Osteocyte (in vitro differentiated cells): ENCODE measurements at places on chromosomes 1 and 21. TPM values are rescaled to one million over a fixed set of nuclear protein-coding genes. Genes with fewer than 3 reads are reported as not detected.

DNA sequence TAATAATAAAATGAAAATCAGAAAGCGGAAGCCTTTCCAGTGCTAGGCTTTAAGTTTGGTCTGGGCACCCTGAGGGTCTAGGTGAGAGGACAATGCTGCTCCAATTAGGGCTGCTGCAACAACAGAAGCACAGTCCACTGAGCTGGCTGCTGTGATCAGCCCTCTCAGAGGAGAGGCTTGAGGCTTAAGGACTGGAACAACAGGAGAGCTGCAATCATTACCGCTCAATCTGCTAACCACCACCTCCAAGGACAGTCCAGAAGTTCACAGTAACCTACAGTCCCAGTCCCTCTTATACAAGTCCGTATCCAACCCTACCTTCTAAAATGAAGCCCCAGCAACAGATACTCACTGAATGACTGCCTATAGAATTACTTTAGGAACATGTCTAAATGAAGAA is 62.1 kb downstream of the USP24 start:
- H3K27me3 ChIP-seq: no peaks in the 10 kb centered on the region
- DNase-seq: no peak
- H3K36me3 ChIP-seq: peaks cover 44% of the 10 kb centered on the region

- no peaks in the 10 kb centered on the region for H3K36me3 ChIP-seq
- no peak overlapping the region for H3K4me3 ChIP-seq
- H3K27me3 ChIP-seq: peaks cover 23% of the 10 kb centered on the region
- H3K27ac ChIP-seq: no peak overlapping the region
These were observed 76.6 kb upstream of the NRIP1 start for GRCh38 chr21:15141261-15141970.

- no peak overlapping the region for H3K4me3 ChIP-seq
- H3K4me1 ChIP-seq: peaks cover 62% of the 10 kb centered on the region
- peak overlapping the region; percentile 25 for H3K27ac ChIP-seq
These were observed 18.9 kb downstream of the SGIP1 start for GRCh38 chr1:66552829-66553228.

DNA sequence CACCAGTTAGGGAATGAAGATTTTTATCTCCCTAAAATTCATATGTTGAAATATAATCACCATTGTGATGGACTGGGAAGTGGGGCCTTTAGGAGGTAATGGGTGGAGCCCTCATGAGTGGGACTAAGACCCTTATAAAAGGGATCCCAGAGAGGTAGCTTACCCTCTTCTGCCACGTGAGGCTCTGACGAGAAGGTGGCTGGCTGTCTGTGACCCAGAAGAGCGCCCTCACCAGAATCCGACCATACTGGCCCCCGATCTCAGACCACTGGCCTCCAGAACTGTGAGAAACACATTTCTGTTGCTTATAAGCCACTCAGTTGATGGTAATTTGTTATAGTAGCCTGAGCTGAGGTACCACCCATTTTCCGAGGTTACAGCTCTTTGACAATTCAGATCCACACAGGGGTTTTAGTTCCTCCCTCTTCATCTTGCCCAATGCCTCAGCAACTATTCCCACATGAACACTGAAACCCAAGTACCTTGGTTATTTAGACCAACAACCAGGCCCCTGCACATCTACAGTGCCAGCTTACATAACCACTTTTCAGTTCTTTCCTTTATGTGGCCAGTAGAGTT is 27.6 kb upstream of the HUNK start:
- H3K36me3 ChIP-seq: no peaks in the 10 kb centered on the region
- H3K27me3 ChIP-seq: peaks cover 16% of the 10 kb centered on the region
- H3K4me3 ChIP-seq: no peak overlapping the region
- H3K4me1 ChIP-seq: no peaks in the 10 kb centered on the region
- no peak for DNase-seq
- no peak overlapping the region for H3K27ac ChIP-seq

The DMBX1 gene
- total RNA-seq: not detected in 2 replicates

The SMCP gene
- not detected in 2 replicates for total RNA-seq
